ENCODE measurements at places on chromosomes 4 and X.

DNA sequence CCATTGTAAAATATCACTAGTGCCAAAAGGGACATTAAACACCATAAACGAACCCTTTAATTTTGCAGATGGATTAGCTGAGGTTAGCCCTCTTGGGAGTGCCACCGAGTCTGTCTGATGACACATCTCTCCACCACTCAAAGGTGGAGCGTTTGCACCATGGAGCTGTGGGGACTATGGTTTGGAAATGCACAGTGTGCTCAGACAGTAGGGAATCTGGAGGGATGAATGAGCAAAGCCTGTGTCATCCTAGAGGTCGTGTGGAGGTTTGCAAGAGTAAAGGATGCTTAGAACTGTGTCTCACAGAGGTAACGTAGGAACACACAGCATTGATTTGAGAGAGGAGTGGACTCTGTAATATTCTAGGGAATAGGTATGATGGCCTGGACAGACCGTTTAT is 93.7 kb downstream of the CLNK start:
- DNase-seq, result no peak

DNA sequence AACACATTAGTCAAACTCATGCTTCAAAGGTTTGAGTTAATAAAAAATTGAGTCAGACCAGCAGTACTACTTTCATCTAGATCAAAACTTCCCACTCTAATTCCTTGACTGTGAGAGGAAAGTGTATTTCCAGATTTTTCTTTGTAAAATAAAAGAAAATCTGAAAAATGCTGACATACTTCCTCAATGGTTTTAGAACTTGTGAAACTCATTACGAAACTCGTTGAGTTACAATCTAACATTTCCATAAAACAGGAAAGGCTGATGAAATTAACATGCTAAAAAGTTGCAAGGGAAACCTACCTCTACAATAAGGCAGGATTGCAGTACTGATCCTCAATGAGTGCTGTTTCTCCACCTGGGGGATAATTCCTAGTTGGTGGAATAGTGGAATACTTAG is 217.8 kb upstream of the HCCS start:
- no peak for DNase-seq

GRCh38 chr4:109390115-109390768 is 43.4 kb upstream of the SEC24B start:
- DNase-seq, result no peak

DNA sequence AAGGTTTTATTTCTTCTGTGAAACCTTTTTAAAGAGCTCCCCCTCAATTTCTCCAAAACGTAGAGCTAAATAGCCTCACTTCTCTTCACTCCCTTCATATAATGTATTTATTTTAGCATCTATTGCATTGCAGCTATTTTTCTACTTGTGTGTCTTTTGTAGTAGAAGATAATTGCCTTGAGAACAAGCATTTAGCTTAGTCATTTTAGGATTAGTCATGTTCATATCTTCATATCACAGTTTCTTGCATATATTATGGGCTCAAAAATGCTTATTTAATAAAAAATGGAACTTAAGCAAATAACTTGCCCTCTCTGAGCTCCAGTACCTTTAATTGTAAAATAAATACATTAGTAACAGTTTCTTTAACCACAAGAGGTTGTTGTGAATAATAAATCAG is 72.1 kb upstream of the SPANXC start:
- no peak for DNase-seq

GRCh38 chr4:129532573-129532972 is 436.6 kb downstream of the C4orf33 start:
- DNase-seq, result no peak

- no peak for DNase-seq
Measured at GRCh38 chr4:127601029-127601428, 31.7 kb upstream of the INTU start.

GRCh38 chr4:147175460-147176025 is 229.9 kb upstream of the TTC29 start:
- DNase-seq, result no peak

DNA sequence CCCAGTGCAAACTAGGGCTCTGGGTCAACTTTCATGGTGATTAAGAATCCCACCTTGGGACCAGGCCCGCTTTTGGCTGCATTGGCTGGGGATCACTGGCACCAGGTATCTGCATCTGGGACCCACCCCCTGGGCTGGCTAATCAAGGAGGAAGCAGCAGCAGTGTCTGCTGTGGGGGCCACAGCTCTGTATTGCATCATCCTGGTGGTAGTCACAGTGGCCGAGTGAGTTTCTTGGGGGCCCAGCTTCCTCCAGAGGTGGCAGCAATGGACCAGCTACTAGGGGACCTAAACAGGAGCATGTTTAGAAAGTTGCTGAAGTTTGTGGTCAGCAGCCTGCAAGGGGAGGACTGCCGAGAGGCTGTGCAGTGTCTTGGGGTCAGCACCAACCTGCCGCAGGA is 15.7 kb downstream of the LNX1 start:
- DNase-seq, result no peak

Data from activated T-helper 9 cell treated with anti-CD3 and anti-CD28 coated beads, Interleukin-2, amount 50 U/mL, for 16 hours (primary cell).